Activated T-helper 1 cell treated with anti-CD3 and anti-CD28 coated beads, Interleukin-12 subunit alpha, Interleukin-12 subunit beta, Interleukin-2, Interleukin-4 antibody, amounts not matched to agents 30 ng/mL and 10 ng/mL and 1 ng/mL, durations not matched to agents 14 hours and 24 hours and 36 hours (primary cell): ENCODE measurements at places on chromosomes 2 and 18. TPM values are rescaled to one million over a fixed set of nuclear protein-coding genes. Genes with fewer than 3 reads are reported as not detected.

Gene TDRD15
- total RNA-seq = not detected in 2 replicates

Gene SLC30A3
- total RNA-seq = 2.1 and 2.2 TPM in 2 replicates

- DNase-seq = no peak
These were observed 91.7 kb upstream of the HNMT start for GRCh38 chr2:137872577-137872976.

- no peak for DNase-seq
These were observed 79.0 kb downstream of the LBH start for GRCh38 chr2:30310371-30310770.

- no peak for DNase-seq
These were observed 14.5 kb downstream of the NFATC1 start for GRCh38 chr18:79410171-79410641.

- no peak for DNase-seq
These were observed 483.5 kb upstream of the GCFC2 start for GRCh38 chr2:76194031-76194775.
